Activated CD8-positive, alpha-beta T cell treated with anti-CD3 and anti-CD28 coated beads, Interleukin-2, amount 10 ng/mL, durations not matched to agents 7 days and 5 days (primary cell): ENCODE measurements at places on chromosomes 12 and 14.

GRCh38 chr14:83291714-83292113 is 1758.1 kb upstream of the SEL1L start:
- no peak for DNase-seq

DNA sequence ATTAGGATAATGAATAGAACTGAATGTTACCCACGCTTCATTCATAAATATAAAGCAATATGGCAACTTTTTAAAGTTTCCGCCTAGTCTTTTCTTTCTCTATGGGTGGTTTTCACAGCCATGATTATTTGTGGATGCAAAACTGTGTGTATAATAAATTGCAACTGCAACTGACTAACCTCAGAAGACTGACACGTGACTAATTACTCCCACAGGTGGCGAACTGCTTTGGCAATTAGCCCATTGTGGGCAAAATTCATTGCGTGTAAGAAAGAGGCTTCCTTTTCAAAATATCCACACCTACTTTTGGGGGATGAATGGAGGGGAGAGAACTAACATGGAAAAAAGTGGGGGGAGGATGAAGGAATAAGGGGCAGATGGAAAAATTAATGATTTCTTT is 79.0 kb downstream of the SLC25A21 start:
- DNase-seq: no peak

DNA sequence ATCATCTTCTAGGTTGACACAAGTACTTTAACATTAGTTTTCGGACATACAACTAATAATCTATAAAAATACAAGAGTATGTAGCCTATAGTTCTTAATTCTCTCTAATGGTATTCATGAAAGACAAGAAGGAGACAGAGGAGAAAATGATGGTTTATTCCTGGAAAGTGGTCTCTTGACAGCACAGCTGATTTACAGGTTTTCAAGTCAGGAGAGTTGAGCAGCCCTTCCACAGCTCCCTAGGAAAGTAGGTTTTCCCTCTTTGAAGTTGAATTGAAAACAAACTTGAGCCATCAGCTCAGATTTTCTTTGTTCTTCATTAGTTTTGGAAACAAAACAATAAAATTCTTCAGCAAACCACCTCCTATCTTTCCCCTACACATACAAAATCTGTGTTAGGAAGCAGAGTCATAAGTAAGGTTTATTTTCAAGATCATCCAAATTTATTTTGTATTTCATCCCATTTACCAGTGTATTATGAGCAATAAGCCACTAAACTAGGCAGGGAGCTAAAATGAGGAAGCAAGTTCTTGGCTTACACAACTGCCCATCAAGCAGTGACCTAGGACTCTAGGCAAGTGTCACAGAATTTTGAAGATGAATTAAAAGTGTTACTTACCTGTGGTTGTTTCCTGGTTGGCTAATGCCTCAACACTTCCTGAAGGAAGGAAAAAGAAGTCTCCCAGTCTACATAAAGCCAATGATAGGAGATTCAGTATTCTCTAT is 357.0 kb downstream of the BCAT1 start:
- no peak for DNase-seq

DNA sequence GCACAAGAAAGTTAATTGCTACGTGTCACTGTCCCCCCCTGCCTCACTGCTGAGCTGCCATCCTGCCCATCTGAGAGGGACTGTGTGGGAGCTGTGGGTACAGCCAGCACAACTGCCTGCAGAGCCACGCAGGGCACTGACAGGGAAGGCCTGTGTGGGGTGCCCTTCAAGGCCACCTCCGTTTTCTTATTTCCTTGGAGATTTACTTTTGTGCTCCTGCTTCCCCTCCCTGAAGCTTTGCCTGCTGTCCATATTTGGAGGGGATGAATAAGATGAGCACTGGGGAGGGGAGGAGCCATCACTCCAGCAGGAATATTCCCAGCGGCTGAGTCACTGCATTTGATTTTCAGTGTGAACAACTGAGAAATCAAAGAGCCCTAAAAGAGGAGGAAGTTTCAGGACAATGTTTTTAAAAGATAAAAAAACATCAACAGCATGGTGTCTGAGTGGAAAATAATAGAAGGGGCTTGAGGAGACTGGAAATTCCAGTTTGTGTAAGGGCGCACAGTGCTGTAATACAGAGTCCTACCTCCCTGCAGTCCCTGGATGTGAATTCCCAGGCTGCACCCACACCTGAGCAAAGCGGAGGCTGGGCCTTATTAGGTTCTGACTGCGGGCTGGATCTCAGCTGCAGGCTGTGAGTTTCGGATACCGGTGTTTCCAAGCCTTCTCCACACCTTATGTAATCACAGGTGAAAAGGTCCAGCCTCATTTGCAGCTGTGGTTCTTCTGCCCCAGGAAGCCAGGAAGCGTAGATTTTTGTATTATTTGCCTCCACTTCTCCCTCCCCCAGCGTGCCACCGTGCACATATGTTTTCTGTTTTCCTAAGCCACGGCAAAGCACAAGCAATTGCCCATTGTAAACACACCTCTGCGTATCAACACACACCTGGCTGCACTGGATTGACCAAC is 192.6 kb upstream of the BCL2L14 start:
- no peak for DNase-seq

- DNase-seq: no peak
Measured at GRCh38 chr12:3045494-3045893, 31.7 kb upstream of the TSPAN9 start.

- DNase-seq: no peak
Measured at GRCh38 chr12:3263282-3263681, 186.1 kb downstream of the TSPAN9 start.

DNA sequence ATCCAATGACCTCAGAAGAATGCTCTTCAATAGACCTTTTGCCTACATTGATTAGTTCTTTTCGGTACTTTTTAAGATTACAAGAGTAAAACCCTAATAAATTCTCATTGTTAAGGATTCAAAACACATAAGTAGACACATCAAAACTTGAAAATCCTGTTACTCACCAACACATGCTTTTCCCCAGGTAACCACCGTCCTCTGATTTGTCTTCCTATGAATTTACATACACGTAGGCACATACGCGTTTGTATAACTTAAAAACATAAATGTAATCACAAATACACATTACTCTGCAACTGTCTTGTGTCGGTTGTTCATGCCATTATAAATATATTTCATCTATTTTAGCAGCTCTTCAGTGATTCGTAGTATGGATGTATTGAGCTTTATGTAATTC is 910 bp upstream of the WASHC4 start:
- DNase-seq: no peak

GRCh38 chr14:61238611-61239245 is 42.4 kb downstream of the TMEM30B start:
- DNase-seq: no peak

GRCh38 chr12:76562130-76562529 is 2.6 kb upstream of the OSBPL8 start:
- DNase-seq: no peak

DNA sequence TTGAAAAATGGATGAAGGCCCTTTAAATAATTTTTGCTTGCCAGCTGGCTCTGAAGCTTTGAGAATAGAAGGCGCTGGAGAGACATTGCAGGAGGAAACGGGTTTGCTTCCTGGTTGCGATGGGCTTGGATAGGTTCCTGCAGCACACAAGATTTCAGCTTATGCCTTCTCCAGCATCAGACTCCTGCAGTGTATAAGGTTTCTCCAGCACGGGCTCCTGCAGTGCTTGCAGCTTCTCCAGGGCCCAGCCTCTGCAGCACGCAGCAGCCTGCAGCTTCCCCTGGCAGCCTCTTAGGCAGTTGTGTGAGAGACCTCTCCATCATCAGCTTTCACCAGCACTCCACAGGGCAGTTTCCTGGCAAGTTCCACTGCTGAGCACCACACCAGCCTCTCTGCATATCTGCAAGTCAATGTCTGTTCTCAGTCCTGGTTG is 78.7 kb upstream of the ZDHHC17 start:
- DNase-seq: no peak

DNA sequence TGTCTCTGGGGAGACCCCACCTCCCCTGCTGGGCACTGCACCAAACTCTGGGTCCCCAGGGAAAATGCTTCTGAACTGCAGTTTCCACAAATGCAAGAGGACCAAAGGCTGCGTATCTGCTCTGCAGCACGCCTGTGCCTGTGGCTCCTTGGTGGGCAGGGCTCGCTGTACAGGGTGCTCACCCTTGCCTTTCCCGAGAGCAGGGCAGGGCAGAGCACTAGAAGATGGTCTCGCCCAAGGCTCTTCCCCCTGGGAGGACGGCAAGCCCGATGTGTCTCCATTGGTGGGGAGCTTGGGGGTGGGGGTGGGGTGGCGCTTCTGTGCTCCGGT is 175.3 kb upstream of the RTL1 start:
- DNase-seq: no peak
